ENCODE measurements at places on chromosomes 2 and 18.

DNA sequence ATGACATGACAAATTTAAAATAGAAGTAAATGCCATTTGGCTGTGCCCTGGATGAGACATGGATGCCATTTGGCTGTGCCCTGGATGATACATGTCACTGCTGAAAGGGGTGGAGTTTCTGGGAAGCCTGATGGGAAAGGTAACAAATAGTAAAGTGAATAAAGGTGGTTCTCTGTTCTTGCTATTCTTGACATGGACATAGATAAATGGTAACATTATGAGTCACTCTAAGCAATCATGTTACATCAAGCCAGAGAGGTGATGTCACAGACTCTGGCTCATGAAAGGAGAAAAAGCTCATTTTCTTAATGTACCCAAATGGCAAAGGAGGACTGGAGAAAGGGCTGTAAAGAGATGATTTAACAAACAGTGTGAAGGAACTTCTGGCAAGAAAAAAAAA lies 86.4 kb downstream of the EML6 start:
- peak; percentile 49 for DNase-seq

- no peak for DNase-seq
These were observed 49.7 kb downstream of the APOB start for GRCh38 chr2:20994130-20994529.

DNA sequence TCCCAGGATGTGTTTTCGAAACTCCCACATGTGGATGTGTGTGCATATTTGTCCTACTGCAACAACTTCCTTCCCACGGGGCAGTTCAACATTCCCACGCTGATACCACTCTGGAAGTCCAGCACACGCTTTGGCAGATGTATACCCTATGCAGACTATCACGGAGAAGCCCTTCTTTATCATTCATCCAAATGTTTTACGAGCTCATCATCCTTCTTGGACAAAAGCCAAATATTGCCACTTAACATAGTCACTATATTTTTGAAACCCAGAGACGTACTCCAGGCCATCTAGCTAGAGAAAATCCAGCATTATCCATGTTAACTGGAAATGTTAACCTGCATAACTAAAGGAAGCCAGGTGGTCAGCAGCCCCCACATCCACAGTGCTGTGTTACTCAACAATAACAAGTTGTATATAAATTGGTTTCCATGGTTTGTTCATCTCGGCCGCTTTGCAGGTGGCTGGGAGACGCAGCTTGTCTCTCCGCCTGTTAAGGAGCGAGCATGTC lies 131.5 kb downstream of the ZNF532 start:
- peak; percentile 57 for DNase-seq

GRCh38 chr2:46706264-46706983 lies 209.2 kb downstream of the MCFD2 start:
- no peak for DNase-seq

- no peak for DNase-seq
These were observed 102.2 kb downstream of the PDE1A start for GRCh38 chr2:182324665-182325064.

GRCh38 chr2:188623995-188624643 lies 332.4 kb downstream of the GULP1 start:
- peak; percentile 78 for DNase-seq

- DNase-seq, result no peak
These were observed 298.7 kb downstream of the CDCA7 start for GRCh38 chr2:173653432-173653805.

- DNase-seq, result no peak
These were observed 245.2 kb downstream of the CDCA7 start for GRCh38 chr2:173599821-173600359.

DNA sequence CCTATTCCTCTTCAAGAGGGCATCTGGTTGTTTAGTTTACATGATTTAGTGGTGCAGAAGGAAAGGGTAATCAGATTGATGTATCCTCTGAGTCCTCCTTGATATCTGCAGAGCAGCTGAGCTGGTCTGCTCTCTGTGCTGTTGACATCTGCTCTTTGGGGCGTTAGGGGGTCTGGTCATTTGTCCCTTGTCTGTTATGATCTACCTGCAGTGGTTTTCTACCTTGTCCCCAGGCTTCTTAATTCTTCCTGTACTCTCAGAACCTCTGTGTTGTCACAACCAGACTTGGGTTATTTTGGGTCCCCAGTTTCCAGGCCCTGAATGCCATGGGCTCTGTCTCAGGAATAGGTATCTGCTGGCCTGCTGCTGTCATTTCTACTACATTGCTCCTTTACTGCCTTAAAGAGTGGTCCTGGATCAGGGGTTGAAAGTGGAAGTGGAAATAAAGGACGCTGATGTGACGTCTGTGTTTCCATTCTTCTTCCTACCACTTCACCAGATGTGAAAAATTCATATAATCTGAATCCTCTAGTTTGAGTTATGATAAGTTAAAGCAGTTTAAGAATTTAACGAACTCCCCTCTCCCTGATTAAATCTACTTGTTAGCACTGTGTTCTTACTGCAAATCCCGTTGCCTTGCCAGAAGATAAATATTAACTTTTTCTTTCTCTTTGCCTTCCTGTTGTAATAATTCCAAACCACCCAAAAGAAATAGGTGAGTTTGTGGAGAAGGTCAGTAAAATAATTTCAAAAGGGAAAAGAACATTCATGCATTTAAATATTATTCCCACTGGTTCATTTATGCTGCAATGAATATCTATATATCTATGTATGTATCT lies 16.6 kb upstream of the CPS1 start:
- no peak for DNase-seq
